A549 (cell line): ENCODE measurements at places on chromosomes 12 and 14. TPM values are rescaled to one million over a fixed set of nuclear protein-coding genes. Genes with fewer than 3 reads are reported as not detected.

DNA sequence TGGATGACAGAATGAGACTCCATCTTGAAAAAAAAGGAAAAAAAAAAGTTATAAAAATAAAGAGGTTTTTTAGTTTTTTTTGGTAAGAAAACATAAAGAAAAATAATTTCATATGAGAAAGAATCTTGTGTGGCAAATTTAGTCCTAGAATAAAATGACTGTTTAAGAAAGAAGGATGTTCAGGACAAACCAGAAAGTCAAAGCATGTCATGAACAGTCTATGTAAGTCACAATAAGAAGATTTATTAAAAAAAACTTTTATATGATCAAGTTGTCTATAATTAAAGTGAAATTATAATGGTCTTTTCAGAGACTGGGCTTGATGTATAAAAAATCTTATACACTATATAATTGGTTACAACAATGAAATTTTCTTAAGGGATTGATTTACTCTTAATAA lies 68.1 kb upstream of the HECTD1 start:
- DNase-seq: peak; percentile 25

- DNase-seq: no peak
These were observed 46.9 kb downstream of the ZFYVE21 start for GRCh38 chr14:103762541-103762940.

DNA sequence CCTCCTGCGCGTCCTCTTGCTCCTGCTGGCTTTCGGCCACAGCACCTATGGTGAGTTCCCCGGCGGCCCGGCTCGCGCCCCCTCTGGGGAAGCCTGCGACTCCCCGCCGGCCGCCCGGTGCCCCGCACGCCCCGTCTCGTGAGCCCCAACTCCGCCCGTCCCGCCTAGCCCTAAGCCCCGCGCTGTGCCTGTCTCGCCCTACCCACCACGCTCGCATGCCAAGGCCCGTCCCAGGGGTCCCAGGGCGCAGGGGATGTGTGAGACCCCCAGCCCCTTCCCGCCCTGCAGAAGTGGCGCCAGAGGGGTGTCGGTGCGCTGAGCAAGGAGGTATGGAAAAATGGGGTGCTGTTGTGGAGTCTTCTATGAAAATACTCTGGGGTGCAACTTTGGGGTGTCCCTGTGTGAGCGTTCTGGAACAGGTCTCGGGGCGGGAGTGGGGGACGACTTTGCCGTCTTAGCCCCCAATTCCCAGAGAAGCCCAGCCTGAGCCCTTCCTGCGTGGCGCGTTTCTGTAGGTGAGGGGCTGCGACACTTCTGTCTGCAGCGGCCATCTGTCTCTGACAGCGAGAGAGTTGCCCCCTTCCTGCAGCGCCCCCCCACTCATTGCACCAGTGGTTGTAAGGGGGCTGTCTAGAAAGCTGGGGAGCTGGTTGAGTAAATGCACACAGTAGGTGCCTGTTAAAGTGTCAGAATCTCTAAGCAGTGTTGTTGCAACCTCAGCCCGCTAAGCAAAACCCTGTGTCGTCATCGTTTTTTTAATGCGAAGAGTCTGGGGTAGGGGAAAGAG lies 587 bp downstream of the DLK1 start:
- DNase-seq: no peak

DNA sequence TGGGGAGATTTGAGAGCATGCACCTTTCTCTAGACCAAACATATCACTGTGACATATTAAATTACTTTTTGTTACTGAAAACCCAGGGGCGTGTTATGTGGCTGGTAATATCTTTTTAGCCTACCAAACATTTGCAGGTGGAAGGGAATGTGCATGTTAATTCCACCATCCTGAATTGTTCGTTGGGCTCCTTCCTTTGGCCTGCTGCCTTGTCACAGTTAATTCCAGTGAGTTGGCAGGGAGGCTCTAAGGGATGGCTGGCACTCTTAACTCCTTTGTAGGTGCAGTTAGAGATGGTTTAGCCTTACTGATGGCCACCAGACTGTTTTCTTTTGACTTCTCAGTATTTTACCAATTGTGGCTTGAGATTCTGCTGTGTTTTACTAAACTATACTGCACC lies 64.5 kb downstream of the DIP2B start:
- DNase-seq: no peak

- DNase-seq: no peak
These were observed 21.2 kb downstream of the TAS2R50 start for GRCh38 chr12:10965476-10965875.

DNA sequence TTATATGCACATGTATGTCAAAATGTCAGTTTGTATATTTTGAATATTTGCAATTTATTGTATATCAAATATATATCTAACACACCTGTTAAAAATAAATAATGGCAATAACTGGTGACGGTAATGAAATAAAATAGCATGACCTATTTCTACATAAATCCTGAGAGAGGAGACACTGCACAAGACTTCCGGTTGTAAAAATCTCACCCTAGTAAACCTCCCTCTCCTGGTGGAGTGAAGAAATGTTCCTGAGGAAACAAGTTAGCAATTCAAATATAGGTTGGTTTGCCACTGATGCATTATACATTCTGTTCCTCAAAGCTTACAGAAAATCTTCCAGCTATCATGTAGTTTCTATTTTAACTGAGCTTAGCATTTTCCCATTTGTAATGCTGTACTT lies 166.1 kb upstream of the SYT10 start:
- DNase-seq: peak; percentile 43

DNA sequence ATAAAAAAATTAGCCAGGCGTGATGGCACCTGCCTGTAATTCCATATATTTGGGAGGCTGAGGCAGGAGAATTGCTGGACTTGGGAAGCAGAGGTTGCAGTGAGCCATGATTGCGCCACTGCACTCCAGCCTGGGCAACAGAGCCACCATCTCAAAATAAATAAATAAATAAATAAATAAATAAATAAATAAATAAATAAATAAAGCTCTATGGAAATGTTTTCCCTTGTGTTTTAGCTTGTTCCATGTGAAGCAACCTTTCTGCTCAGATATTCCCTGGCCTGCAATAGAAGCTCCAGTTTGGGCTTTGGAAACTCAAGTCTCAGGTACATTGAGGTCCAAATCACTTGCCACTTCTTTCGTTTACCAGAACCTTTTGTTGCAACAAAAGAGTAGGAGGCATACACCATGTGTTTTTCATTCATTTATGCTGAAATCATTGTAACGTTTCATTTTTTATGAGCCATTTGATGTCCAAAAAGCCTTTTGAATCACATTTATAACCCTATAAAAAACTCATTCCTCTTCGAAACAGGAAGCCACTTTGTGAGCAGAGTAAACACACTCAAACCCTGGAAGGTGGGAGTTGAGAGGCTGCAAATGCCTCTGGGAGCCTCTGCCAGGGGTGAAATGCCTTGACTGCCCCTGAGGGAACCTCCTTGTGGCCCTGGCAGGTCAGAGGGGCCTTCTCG lies 376.6 kb upstream of the TBX3 start:
- DNase-seq: no peak

- no peak for DNase-seq
These were observed 9.8 kb upstream of the ZNF385A start for GRCh38 chr12:54394281-54394719.

GRCh38 chr14:22932146-22932545 lies 3.0 kb upstream of the PRMT5 start:
- no peak for DNase-seq

- no peak for DNase-seq
These were observed 345.0 kb downstream of the LRIG3 start for GRCh38 chr12:58575256-58575655.

DNA sequence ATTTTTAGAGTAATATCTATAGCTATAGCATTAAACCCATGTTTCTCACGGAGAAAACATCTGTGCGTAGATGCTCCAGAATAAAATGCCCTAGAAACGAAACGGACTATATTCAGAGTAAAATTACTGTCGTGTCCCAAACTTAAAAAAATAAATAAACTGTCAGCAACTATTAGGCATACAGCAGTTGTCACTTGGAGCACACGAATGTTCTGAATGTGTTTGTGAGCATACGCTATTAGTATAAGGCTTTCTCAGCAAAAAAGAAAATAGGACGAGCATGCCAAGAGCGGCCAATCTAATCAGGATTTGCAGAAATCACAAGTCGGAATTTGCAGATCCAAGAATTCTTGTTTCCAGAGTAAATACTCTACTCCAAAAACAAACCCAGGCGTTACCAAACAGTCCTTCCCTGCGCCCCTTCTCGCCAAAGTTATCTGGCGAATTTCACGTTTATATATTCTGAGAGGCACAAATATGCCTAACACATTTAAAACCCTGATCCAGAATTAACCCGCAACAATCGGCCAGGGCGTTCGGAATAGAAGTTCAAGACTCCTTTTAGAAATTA lies 836 bp downstream of the PTPN21 start:
- DNase-seq: no peak

DNA sequence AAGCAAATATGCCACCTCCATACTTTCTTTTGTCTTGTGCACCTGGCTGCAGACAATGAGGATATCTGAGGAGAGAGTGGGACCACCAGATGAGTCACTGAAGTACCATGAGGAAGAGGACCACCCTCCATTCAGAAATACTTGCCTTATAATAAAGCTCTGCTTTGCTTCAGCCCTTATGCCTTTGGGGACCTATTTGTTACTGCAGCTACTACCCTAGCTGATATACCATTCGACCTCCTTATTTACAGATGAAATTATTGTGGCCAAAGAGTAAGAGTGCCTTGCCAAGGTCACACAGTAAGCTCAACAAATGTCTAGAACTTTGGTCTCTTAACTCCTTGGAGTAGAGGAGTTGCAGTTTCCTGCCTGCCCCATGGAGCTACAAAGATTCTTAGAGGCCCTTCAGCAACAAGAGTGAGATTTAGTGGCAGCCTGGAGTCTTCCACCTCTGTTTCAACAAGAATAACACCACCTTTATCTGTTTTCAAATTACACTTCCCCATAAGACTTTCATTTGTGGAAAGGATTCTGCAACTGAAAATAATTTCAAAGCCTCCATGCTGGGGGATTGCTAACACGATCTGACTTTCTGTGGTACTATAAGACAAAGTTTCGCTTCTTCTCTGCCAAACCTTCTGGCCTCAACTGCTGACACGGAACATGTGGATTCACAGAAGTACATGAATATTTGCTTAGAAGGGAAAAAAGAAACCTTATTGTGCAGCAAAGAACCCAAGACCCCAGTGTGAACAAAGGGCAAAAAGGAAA lies 3.6 kb downstream of the CMKLR1 start:
- no peak for DNase-seq

DNA sequence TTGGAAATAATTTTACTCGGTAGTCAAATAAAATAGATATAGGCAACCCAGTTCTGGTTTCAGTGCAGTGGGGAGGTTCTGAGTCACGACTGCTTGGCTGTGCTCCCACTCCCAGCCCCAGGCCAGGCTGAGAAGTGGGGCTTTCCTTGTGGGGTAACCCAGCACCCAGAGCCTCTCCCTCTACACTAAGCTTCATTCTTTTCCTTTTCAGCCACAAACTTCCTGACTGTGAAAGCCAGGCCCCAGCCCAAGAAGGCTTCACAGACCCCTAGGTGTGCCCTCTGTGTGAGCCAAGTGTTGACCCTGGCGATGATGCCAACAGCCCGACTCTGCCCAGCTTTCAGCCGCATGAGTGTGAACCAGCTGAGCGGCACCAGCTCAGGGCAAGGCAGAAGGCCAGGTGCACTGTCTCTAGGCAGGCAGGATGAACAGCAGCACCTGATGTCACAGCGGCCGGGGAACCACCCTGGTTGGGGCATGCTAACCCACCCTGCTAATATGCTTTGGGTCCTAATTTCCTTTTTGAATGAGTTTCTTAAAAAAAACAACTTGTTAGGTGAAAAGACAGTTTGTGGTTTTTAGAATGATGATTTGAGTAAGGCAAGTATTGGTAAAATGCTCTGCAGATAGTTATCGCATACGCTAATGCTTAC lies 42.2 kb upstream of the ATP23 start:
- DNase-seq: no peak

GRCh38 chr12:104502217-104502616 lies 45.5 kb downstream of the CHST11 start:
- no peak for DNase-seq

- DNase-seq: peak; percentile 38
These were observed 10.9 kb downstream of the CLEC7A start for GRCh38 chr12:10119066-10119465.

GRCh38 chr14:100738704-100739131 lies 12.0 kb downstream of the DLK1 start:
- DNase-seq: no peak

DNA sequence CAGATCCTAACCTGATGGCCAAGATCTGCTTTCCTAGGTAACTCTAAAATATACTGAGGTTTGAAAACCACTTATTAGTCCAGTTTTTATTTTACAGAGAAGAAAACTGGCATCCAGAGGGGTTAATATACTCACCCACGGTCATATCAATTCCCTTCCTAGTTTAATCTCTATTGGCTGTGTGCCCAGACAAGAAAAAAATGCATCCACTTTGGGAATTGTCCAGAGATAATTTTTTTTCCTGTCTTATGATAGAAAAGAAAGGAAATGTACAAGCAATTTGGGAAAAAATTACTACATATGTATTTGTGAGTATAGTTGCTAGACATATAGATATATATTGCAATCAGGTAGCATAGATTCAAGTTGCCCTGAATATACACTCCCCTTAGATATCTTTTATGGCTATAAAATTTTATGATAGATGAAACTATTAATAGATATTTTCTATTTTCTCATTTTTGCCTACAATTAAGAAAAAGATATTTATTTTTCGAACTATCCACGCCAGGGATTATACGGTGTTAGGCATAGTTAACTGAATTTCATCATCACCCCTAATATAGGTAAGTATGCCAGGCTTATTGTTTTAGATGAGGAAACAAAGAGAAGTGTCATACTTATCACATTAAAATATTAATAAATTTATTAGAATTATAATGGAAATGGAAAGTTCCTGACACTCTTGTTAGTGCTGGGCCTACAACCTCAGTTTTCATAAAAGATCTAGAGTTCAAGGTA lies 100.5 kb upstream of the SLC38A2 start:
- DNase-seq: no peak

- no peak for DNase-seq
These were observed 234.0 kb upstream of the HMGA2 start for GRCh38 chr12:65590318-65590717.

- no peak for DNase-seq
These were observed 124.4 kb downstream of the KIF26A start for GRCh38 chr14:104262515-104263514.

GRCh38 chr14:35898217-35898775 lies 72.2 kb downstream of the BRMS1L start:
- no peak for DNase-seq

Gene SLC39A9
- polyA plus RNA-seq: 40.6 to 42.1 TPM (median 41.7 TPM) in 3 replicates

Gene NANOG
- not detected in 3 replicates for polyA plus RNA-seq

Gene KRT82
- not detected in 3 replicates for polyA plus RNA-seq

Gene LRRK2
- 3.1 to 5.3 TPM (median 5.2 TPM) in 3 replicates for polyA plus RNA-seq

Gene LRP1-AS
- polyA plus RNA-seq: not detected in 3 replicates

Gene PPP1R1A
- 0.09 TPM in 1 of 3 replicates, not detected in the others for polyA plus RNA-seq

Gene PAX9
- polyA plus RNA-seq: 0.63 to 0.75 TPM (median 0.66 TPM) in 3 replicates

Gene NAA30
- 13.1 to 14.3 TPM (median 13.4 TPM) in 3 replicates for polyA plus RNA-seq

Gene PPFIBP1
- 24.8 to 31.4 TPM (median 29.8 TPM) in 3 replicates for polyA plus RNA-seq

Gene DYNLL1
- polyA plus RNA-seq: 700 to 848 TPM (median 735 TPM) in 3 replicates

Gene APOF
- not detected in 3 replicates for polyA plus RNA-seq

Gene FAIM2
- not detected in 3 replicates for polyA plus RNA-seq
